ENCODE measurements at places on chromosomes 3 and 15.

DNA sequence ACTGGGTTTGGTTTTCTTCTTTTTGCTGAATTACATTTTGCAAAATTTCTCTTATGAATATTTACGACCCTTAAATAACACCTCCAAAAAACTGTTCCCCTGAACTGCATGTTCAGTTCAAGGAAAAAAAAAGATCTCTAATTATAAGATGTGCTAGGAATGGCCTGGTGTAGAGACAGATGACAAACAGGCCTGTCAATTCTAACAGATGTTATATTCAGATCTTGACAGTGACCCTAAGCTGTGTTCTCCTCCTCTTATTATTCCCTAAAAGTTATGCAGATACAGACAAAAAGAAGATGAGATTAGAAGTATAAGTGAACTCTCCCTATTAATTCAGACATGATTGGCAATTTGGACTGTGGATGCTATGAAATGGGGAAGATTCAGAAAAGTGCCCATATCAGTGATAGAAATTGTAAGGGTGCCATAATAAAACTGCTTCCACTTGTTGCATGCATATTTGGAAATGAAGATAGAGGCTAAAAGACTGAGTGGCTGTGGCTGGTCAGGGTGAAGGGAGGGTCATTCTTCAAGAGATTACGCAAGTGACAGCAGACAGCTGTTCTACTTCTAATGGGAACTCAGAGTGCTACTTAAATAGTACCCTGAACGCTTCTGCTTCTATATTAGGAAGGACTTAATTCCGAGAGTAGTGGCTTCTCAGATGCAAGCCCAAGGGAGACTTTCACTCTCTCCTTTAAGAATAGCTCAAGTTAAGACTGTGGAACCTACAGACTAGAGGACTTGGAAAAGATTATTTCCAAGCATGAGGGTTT is 75.5 kb downstream of the ADAMTS9 start:
- DNase-seq = no peak

- no peak for DNase-seq
Measured at GRCh38 chr15:85518979-85519761, 138.8 kb downstream of the AKAP13 start.

GRCh38 chr3:85560088-85560785 is 601.4 kb downstream of the CADM2 start:
- no peak for DNase-seq

GRCh38 chr3:72571052-72571451 is 277.2 kb downstream of the SHQ1 start:
- DNase-seq = no peak

DNA sequence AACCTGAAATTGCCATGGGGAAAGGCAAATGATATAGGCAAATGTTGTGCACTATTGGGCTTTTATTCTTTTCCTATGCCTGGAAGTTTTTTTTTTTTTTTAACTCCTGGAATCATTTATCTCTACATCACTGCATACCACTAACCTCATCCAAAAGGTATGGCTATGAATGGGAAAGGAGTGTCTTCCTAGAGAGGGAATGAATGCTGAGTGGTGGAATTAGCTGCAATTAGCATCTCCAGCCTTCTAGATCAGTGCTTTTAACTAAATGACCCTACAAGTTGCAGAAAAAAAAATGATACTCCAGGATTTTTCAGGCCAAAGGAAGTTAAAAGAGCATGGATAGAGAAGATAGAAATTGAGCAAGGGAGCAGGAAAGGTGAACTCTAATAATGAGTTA is 429.8 kb upstream of the PDZRN3 start:
- no peak for DNase-seq

DNA sequence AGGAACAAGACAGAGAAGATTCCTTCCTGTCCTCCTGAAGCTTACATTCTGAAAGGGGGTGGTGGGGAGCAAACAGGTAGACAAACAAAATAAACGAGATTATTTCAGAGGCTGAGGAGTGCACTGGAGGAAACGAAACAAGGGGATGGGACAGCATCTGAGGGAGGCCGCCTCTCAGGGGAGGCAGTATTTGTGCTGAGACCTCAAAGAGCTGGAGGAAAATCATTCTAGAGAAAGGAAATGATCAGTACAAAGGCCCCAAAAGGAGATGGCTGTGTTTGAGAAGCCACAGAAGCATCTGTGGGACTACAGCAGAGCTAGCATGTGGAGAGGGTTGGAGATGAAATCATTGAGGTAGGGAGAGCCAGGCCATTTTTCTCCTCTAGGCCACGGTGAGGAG is 55.1 kb downstream of the DCLK3 start:
- no peak for DNase-seq

- DNase-seq = no peak
Measured at GRCh38 chr3:53688066-53688465, 158.2 kb downstream of the CHDH start.

DNA sequence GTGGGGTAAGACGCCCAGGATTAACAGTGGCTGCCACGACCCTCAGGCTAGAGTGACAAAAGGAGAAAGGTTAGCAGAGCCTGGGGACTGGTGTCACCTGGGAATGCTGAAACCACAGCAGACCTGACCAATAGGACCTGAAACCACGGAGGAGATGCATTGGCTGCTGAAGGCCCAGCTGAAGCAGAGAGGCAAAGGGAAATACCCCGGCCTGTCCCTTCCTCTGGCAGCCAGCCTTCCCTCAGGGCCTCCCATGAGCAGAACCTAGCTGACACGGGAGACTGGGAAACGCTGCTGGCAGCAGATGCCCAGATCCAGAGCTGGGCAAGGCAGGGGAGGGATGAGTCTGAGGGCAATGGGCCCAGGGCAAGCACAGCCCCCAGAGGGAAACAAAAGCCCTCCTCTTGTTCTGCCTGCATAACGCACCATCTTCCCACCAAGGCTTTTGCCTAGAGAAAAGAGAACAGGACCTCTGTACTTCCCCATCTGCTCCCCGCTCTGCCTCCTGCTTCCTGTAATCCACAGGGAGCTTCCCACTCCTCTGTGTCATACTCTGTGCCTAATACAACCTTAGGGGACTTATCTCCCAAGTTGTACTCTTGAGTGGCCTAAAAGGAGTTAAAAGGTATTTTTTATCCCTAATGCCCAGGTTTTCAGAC is 216.2 kb downstream of the ABHD5 start:
- no peak for DNase-seq

- DNase-seq = no peak
Measured at GRCh38 chr3:186895406-186895805, 34.9 kb upstream of the ST6GAL1 start.

DNA sequence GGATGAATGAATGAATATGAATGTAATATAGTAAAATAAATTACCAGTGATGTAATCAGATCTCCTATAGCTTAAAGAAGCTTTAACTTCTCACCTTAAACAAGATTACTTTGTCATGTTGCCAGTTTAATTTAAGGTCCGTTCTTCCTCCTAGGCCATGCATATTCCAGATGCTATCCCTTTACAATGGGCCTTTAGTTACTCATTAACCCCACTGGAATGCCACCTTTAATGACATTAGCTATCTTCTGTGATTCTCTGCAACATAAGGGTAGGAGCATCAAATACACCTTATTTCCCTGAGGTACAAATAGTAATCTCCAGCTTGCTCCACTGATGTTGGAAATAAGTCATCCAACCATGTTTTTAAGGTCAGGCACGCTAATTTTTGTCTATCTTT is 63.0 kb upstream of the TIMP4 start:
- DNase-seq = no peak

- DNase-seq = no peak
Measured at GRCh38 chr3:71129611-71130431, 453.7 kb downstream of the FOXP1 start.

- no peak for DNase-seq
Measured at GRCh38 chr3:160199108-160199507, 26.1 kb upstream of the C3orf80 start.

GRCh38 chr3:31225923-31226322 is 306.8 kb upstream of the STT3B start:
- no peak for DNase-seq

DNA sequence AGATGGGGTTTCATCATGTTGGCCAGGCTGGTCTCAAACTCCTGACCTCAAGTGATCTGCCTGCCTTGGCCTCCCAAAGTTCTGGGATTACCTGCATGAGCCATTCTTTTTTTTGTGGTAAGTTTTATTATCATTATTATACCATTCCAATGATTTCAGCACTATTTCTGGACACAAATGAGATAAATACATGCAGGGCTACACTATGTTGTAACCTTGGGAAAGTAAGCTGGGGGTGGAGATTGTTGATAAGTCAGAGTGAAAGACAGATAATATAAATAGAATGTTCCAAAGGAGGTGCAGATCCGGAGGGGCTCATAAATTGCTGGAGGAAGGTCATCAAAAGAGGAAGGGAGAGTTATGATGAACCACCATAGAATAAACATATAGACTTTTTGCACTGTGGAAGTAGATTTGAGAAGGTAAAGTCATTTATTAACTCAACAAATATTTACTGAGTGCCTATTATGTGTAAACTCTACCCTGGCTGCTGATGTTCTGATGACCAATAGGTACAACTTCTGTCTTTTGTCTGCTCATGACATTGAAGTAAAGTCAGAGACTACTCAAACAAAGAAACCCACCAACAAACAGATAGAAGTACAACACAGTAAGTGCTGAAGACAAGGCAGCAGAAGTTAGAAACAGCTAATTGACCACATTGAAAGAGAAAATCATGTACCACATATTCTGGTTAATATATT is 478.9 kb upstream of the GOLIM4 start:
- no peak for DNase-seq

- DNase-seq = no peak
Measured at GRCh38 chr3:165125836-165126235, 47.5 kb upstream of the SI start.

- no peak for DNase-seq
Measured at GRCh38 chr3:64815195-64815631, 127.4 kb upstream of the ADAMTS9 start.

GRCh38 chr15:63820210-63820609 is 13.5 kb downstream of the HERC1 start:
- no peak for DNase-seq

GRCh38 chr3:148332509-148332908 is 365.2 kb upstream of the AGTR1 start:
- DNase-seq = no peak

DNA sequence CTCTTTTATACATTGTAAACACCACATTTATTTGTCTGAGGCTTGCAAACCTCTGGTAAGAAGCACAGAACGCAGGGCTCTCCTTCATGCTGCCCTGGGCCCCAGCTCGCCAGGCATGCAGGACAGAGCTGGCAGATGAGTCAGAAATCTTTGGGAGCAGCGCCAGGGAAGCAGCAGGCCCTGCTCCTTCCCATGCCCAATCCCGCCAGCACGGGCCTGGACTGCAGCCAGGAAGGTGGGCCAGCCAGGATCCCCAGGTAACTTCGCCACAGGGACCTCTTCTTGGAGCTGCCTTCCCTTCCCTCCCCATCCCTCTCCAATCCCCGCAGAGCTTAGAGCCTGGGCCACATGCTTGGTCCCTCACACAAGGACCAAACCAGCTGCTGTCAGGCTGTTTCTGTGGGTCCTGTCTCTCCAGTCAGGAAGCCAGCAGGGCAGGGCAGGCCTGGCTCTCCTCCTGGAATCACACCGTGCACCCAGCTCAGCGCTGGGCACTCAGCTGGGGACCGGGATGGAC is 8.8 kb downstream of the STOML1 start:
- DNase-seq = no peak

GRCh38 chr3:191263365-191263764 is 64.3 kb downstream of the OSTN start:
- DNase-seq = no peak

- DNase-seq = no peak
Measured at GRCh38 chr3:185647880-185648210, 61.8 kb downstream of the SENP2 start.
